ENCODE measurements at places on chromosomes 1 and 21.

- DNase-seq: no peak
Measured at GRCh38 chr1:63717511-63718065, 56.2 kb upstream of the ROR1 start.

GRCh38 chr1:25703671-25704266, 87.2 kb downstream of the MAN1C1 start:
- DNase-seq: no peak

GRCh38 chr1:212667223-212668139, 32.2 kb downstream of the BATF3 start:
- DNase-seq: no peak

- no peak for DNase-seq
Measured at GRCh38 chr1:115744646-115745275, 23.8 kb downstream of the CASQ2 start.

DNA sequence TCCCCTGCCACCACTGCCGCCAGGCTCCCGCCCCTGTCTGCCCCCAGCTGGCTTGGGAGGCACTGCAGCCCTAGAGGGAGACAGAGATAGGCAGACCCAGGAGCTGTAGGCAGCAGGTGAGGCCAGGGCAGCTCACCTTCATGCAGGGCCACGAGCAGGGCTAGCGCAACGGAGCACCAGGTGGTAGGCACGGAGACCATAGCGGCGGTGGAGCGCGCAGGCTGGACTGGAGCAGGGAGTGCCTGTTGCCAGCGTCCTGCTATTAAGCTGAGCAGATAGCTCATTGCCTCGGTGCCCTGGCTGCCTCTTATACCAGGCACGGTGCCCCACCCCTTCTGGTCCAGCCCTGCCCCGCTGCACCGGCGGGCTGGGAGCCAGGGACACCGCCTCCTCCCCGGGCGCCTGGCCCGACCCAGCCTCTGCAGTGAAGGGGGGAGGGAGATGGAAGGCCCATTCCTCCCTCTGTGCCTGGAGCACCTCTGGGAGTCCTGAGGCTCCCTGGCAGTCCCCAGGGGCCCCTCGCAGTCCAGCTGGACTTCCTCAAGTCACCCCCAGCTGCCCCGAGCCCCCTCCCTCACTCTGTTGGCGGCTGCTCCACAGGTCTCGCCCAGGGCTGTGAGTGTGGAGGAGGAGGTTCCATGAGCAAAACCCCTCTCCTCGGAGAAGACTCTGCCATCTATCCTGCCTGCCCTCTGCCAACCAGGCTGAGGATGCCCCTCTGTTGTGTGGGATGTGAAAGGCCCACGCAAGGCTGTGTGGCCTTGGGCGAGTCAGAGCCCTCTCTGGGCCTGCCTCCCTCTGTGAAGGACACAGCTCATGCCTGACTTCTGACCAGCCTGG, at the start of gene EDN2:
EDN2 (minus strand) TSS at position 282 of the 840 bp plus-strand sequence; CDS start at position 200, 82 bp downstream.
- peak; percentile 35 for DNase-seq

- no peak for DNase-seq
Measured at GRCh38 chr1:196209265-196209664, 399.0 kb downstream of the KCNT2 start.

DNA sequence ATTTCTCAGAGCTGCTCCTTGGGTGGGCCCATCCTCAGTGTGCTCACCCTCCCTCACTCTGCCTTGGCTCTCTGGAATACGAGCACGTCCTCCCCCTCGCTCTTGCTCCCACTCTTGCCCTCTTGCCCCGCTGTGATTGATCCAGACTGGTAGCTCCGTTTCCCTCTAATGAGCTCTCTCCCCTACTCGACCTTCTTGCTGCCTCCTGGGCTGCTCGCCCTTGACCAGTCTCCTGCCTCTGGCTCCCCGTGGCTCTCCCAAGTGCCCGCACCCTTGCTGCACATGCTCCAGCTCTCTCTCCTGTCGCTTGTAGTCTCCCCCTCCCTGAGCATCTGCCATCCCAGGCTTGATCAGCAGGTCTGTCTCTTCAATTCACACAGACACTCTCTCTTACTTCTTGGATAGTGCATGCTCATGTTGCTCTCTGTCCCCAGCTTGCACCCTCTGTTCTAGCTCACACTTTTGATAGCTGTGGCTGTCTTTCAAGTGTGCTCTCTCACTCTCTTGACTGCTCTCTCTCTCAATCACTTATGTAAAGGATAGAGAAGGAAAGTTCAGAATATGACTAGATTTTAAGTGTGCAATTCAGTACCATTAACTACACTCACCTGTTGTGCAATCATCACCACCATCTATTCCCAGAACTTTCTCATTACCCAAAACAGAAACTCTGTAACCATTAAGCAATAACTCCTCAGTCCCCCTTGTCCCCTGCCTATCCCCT, 51.1 kb downstream of the PHC2 start:
- no peak for DNase-seq

DNA sequence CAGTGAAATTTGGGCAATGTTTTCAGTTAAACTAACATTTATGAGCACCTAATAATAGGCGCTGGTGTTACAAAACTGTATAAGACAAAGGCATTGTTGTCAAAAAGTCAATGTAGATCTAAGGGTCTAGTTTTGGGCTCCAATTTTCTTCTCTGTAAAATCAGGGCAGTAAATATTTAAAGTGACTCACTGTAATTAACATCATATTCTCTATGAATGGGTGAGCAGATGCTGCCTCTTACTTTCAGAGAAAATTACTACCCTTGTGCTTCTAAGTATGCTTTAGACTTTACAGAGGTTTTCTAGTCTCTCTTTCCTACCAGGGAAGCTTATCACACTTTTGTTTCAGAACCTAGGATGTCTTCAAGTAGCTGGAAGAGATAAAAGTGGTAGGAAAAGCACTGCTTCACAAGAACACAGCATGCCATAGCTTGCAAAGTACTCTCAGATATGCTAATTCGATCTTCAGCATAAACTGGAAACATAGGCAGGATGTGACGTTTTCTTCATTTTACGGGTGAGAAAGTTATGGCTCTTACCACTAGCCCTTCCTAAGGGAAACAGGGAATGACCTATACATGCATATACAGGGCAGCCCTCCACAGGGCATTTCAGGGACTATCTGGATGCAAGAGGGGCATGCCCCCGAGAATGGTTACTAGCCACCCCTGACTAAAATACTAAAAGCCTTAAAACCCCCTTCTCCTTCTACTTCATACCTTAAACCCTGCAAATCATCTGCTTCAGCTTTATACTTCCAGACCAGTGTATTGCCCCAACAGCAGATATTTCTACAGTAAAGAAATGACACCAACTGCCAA, 2.6 kb downstream of the C1orf116 start:
- DNase-seq: no peak
